ENCODE measurements at places on chromosomes 4 and X.

DNA sequence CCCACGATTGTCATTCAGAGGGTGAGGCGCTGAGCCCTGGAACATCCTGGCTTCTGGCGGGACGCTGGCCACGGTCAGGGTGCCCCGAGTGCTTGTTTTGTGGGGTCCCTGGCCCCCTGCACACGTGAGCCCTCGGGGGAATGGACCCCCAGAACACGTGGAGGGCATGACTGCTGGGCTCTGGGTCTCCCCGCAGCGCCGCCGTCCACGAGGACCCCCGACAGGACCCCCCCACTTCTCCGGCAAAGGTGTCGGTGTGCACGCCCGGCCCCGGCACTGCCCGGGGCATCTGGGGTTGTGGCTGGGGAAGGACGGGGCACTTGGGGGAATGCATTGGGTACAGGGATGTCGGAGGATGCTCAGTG, 13.9 kb upstream of the GTPBP6 start:
- DNase-seq = no peak

GRCh38 chr4:113116414-113117357, 67.2 kb downstream of the ANK2 start:
- no peak for DNase-seq

GRCh38 chr4:53235547-53235946, 130.3 kb downstream of the SCFD2 start:
- DNase-seq = no peak

DNA sequence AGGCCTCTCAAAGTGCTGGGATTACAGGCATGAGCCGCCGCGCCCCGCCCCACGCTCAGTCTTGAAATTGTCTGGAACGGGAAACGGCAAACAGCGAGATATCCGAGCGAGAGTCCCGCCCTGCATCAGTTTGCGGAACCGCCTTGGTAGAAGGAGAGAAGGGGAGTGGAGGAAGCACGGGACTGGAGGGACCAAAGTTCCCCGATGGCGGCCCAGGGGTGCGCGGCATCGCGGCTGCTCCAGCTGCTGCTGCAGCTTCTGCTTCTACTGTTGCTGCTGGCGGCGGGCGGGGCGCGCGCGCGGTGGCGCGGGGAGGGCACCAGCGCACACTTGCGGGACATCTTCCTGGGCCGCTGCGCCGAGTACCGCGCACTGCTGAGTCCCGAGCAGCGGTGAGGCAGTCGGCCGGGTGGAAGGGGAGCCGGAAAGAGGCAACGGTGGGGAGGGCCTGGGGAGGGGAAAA, at the start of gene BST1:
TSS of gene BST1 (plus strand) at position 125 of the 463 bp plus-strand sequence. CDS start at position 205, 80 bp downstream.
- peak; percentile 29 for DNase-seq

DNA sequence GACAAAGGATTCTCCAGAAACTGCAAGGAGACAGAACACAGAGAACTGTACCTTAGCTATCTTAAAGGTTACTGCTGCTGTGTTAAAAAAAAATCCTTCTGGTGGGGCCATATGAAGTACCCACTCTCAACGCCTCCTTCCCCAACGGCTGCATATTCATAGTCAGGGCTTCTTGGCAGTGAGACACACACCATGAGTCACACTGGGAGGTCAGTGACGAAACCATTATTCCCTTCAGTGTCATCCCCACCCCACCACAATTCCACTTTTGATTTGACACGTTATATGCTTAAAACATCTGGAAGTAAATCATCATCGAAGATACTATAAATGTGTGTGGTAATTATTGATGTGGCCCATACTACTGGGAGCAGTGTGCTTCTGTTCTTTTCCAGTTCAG, 271.5 kb downstream of the LDB2 start:
- DNase-seq = no peak

DNA sequence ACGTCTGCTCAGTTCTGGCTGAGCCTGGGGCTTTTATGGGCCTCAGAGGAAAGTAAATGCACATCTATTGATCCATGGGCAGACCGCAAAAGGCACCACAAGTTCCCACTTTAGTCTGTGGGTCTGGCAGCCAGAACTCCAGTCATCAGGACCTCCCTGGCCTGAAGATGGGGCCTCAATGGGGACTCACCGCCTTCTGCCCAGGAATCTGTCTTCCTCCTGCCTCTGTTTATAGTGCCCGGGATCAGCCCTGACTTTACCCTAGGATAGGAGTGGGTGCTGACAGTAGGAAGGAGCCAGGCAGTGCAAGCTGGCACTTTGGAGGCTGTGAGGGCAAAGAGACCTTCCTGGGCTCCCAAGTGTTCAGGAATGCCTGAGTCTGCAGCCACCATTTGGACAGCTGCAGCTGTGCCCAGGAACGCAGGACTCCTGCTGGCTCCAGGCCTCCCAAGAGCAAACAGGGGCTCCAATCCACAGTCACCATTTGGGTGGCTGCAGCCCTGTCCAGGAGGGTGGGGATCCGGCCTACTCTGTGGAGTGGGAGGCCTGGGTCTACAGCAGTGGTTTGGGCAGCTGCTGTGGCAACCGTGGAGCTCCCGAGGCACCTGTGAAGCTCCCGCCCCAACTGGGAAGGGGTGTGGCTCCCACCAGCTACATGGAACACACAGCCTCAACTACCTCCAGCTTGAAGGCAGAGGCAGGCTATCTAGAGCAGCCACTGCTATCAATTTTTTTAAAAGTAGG, 1440.9 kb upstream of the ADGRL3 start:
- no peak for DNase-seq

DNA sequence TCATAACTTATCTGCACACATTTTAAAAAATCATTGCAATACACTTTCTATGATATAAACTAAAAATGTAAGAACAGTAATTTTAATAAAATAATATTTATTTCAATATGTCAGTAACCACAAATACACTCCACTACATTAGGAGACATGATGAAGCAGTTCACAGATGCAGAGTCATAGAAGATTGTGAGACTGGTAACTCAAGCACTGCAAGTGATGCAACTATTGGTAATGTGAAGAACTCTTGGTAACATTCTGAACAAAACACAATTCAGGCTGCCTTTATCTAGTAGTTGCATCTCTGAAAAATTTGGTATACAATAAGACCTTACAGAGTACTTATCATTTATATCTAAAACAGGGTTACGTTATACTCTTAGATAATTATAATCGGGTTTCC, 52.6 kb upstream of the LRAT start:
- no peak for DNase-seq

DNA sequence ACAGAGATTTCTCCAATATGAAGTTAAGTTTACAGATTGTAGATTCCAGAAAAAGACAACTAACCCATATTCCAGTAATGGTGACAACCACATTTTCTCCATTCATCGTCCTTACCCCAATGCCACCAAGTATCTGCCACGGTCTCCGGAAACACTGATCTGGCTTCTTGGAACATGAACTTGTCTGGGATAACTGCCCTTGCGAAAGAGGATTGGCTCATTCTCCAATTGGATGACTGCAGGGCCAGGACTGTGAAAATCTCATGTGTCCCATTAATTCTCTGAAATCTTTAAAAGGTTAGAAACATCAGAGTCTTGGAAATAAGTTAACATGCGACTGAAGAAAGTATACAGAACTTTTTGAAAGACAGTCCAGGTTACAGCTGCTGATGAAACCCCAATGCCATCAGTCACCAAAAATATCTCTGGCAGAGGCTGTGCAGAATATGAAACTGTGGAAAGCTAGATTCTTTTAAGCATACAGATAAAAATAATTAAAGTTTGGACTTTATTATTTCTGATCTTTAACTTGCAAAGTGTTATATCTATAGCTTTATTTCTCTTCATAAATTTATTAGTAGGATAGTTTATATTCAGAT, 496.9 kb downstream of the PPARGC1A start:
- no peak for DNase-seq

DNA sequence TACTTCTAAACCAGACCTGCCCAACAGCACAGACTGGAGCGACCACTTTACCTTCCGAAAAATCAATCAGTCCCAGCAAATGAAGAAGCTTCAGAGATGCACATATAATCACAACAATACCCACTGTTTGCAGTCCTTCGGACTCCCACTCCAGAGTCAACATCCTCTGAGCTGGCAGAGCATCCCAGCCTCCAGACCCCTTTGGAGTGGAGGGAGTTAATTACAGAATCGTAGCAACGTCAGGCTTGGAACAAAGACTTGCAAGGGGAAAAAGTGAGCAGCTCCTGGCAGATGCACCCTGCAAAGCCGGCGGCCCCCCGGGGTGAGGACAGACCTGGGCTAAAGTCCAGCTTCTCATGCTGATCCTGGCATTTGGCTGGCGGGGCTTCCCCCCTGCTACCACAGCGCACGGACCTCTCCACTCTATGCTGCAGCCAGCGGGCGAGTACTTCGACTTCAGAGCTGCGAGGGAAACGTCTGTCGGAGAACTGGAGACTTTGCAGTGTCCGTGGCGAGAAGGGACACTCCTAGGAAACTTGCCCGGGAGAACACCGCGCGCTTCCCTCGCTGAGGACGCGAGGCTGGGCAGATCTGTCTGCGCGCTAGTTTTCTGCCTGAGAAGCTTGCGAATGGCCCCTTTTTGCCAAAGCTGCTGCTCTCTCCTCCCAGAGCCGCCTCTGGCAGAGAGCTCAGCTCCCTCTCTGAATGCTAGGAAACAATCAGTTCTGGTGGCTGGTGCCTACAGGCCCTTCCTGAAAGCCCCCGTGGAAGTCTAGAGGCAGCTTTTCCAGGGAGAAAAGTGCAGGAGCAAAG, 283.7 kb downstream of the PACRGL start:
- DNase-seq = no peak

GRCh38 chr4:151657896-151658295, 102.9 kb downstream of the GATB start:
- no peak for DNase-seq

DNA sequence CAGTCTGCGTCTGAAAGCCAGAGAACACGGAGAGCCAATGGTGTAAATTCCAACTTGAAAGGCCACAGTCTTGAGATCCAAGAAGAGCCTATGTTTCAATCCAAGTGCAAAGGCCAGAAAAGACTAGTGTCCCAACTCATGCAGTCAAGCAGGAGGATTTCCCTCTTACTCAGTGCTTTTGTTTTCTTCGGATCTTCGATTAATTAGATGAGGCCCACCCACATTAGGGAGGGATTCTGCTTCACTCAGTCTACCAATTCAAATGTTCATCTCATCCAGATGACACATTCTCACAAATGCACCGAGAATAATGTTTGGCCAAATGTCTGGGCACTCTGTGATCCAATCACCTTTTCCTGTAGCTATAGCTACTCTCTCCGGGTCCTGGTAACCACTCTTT, 91.5 kb upstream of the S100G start:
- no peak for DNase-seq

DNA sequence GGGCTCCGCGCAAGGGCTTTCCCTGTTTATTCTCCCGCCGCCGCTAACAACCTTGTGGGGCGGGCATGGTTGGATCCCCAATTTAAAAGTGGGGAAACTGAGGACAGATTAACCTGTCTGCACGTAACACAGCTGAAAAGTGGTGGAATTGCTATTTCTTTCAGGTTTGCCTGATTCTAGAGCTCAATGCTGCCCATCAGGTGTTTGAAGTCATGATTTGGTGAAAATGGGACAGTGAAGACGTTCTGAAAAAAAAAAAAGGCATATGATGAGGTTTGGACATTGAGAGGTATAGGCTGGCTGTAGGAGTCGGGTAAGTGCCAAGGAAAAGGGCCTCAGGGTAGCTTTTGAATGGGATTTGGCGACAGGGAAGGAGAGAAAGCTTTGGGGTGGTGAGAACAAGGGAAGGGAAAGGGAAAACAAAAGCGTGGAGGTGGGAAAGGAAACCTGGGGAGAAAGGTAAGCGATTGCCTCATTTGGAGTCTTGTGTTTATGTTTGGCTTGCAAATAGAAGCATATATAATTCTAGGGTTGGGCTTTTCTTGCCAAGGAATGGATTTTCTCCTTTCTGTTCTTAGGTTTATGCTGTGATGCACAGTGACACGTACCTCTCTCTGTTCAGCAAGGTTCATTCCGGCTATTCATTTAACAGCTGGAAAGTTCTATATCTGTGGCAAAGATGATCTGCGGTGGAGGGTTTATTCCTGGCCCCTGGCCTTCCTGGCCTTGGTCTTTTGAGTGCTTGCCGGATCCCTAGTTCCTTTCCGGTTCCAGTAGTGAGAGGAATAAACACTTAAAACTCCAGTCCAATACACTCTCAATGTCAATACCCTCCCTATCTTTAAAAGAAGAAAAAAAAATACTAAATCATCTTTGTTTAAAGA, 2.4 kb upstream of the STIM2 start:
- no peak for DNase-seq

- DNase-seq = no peak
These were observed 222.7 kb upstream of the HAND2 start for GRCh38 chr4:173752610-173753230.

DNA sequence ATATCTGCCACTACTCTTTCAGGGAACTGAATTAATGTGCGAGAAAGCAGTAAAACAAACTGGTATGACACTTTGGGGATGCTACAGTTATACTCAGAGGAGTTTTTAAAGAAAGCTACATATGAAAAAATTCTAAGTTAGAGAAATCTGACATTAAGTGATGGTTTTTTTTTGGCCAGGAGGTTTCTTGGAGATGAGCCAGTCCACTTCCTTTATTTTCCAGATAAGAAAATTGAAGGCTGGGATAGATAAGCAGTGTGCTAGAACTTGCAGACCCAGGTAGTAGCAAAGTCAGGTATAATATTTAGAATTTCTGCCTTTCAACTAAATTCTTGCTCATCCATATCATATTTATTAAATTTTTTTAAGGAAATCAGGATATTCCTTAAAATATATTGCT, 106.8 kb downstream of the FAT4 start:
- DNase-seq = no peak

DNA sequence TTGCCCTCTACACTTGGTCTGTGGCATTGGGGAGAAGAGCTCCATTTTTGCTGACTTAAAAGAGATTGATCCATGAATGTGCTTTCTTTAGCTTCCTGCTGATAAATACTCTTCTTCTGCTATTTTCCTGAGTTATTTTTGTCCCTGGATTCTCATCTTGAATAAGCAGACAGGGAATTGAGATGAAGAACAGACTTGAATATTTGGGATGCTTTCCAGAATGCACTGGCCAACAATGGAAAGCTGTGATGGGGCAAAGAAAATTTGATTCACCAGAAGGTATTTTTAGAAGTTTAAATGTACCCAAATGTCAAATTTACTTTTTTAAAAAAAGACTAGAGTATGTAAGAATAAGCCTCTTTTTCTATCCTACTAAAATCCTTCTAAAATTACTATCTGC, 309.9 kb upstream of the PPP1R2C start:
- no peak for DNase-seq

DNA sequence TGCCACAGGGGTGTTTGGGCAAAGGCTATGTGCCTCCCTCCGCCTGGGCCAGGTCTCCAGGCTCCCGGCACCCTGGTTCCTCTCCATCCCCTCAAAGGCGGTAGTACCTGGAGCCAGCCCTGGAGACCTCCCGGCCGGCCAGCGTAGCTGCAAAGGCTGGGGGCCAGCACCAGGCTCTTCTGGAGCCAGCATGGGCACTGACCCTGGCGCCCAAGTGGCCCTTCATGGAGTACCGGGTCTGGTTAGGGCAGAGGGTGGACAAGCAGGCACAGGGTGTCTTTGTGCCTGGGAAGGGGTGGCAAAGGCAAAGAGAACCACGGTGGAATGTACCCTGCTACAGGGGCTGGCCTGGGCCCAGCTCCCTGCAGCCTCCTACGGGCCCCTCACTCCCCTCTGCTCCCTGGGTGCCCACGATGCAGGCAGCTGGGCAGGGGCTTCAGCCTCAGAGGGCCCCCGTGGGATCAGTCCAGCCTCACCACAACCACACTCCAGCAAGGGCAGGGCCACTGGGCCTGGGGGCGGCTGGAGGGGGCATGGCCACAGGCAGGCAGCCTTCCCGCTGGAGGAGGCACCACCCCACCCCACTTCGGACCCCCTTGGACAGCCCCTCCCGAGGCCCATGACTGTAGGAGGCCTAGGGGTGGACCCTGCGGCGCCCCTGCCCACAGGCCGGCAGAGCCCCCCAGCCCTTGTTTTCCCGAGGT, 112.9 kb upstream of the NKX1-1 start:
- DNase-seq = no peak

GRCh38 chrX:124240422-124240821, 92.0 kb upstream of the TEX13D start:
- DNase-seq = no peak

- peak; percentile 32 for DNase-seq
These were observed at the start of gene EFHC2 for GRCh38 chrX:44343412-44344141. Gene EFHC2 (minus strand): TSS chrX:44343672. CDS start chrX:44343588, 84 bp downstream.
